SK-N-MC (cell line): ENCODE measurements at places on chromosomes 7 and 10.

DNA sequence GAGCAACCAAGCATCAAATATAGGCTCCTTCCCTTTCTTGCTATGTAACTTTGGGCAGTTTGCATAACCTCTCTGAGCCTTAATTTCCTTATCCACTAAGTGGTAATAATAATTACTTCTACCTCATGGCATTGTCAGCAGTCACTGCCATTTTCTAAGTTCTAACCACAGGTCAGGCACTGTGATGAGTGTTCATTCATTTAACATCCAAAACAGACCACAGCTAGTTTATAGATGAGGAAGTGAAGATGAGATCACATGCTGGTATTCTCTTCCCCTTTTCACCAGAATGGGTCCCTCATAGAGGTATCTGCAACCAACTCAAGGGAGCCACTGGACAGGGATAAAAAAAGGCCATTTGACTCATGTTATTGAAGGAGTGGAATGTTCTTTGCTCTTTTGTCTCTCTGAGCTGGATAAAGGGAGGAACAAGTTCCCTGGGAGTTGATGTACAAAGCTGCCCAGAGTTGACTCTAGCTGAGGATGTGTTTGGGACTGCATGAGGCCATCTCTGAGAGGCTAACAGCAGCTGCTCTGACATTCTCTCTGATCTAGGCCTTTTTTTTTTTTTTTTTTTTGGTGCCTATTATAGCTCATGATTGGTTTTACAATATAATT lies 65.0 kb downstream of the DNAJC12 start:
- DNase-seq = no peak

- DNase-seq = no peak
These were observed 158.8 kb upstream of the LYZL2 start for GRCh38 chr10:30788307-30788706.

DNA sequence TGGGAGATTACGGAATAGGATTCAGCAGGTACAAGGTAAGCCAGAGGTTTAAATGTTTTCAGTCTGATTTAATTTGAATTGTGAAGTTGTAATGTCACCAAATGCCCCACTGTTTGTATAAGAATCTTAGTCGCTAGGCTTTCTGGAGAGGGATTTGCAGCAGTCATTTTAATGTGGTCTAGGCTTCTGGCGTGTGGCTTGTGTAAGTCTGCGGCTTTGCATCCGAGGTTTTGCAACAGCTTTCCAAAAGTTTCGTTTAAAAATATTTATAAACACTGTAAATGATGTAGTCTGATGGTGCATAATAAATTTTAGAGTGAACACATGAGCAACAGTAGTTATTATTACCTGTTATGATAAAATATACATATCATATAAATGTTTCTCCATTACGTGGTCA lies 26.1 kb upstream of the BHLHA15 start:
- DNase-seq = no peak

- no peak for DNase-seq
These were observed 616.4 kb upstream of the GHITM start for GRCh38 chr10:83522881-83523386.

DNA sequence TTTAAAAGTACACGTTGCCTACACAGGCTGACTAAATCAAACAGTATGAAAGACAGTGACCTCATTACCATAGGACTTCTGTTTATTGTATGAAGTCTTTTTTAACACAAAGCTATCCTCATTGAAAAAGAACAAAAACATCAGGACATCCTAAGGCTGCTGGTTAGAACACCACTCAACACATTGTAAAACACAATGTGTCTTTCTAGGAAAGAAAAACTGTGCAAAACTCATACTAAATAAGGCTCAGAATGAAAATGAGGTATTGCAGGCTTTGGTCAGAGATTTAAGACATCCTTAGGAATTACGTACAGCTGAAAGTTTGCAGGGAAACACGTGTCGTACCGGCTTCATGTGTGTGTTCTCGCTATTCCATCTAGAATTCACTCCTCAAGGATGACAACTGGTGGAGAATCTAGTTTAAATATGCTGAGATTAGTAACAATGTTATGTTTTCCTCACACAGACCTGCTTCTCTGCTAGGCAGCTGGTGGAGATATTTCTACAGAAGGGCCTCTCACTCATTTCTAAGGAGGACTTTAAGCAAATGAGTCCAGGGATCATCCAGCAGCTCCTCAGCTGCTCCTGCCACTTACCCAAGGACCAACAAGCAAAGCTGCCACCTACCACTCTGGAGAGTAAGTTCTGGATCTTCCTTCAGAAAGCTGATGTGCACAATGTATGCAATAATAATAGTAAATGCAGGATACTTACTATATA lies 29.3 kb downstream of the SLC39A12 start:
- DNase-seq = no peak

DNA sequence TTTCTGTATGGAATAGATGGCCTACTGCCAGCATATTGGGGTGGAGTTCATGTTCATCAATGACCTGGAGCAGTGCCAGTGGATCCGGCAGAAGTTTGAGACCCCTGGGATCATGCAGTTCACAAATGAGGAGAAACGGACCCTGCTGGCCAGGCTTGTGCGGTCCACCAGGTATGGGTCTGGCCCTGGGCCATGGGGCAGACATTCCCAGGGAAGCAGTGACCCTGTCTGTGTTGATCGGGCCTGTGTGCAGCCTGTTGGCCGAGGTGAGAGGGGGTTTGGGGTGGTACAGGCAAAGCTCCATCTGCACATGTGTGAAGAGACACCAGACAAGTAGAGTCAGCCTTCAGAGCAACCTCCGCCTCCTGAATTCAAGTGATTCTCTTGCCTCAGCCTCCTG lies 67.3 kb downstream of the OGDH start:
- DNase-seq = no peak
